ENCODE measurements at places on chromosomes 12 and 14.

- DNase-seq = no peak
Observed at GRCh38 chr12:117521867-117522266, 160.4 kb upstream of the NOS1 start.

DNA sequence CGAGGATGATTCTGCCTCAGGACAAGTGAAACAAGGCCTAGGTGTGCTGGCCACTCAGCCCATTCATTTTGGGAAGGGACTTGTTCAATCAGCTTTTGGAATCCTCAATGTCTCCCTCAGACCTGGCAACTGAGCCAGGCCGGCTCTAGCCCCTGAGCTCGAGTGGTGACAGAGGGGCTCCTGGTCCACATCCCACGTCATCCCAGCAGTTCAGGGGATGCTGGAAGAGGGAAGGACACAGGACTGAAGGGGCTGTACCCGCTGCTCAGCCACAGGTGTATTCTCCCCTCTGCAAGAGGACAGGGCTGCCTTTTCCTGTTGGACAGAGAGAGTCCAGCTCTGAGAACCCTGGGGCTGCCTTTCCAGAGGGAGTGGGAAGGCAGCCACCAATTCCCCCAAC, 244.6 kb upstream of the SFSWAP start:
- no peak for DNase-seq

- DNase-seq = peak; percentile 1
Observed at GRCh38 chr12:74646831-74647230, 109.2 kb downstream of the ATXN7L3B start.

GRCh38 chr14:99880651-99881420, 87.6 kb downstream of the EML1 start:
- DNase-seq = peak; percentile 35

DNA sequence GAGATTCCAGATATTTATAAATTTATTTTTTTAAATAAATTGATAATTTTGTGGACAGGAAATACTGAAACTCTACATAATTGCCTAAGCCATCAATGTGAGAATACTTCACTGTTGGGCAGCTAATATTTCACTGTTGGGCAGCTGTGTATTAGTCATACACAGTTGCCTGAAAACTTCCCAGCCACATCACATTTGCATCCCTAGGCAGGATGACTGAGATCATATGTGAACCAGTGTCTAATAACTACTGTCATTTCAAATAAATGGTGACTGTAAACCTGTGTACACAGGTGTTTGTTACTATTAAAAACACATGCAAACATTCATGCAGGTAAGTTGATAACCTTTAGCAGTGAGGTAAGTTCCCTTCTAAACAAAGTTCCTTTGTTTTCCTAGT, 43.9 kb downstream of the TMTC3 start:
- DNase-seq = peak; percentile 68

DNA sequence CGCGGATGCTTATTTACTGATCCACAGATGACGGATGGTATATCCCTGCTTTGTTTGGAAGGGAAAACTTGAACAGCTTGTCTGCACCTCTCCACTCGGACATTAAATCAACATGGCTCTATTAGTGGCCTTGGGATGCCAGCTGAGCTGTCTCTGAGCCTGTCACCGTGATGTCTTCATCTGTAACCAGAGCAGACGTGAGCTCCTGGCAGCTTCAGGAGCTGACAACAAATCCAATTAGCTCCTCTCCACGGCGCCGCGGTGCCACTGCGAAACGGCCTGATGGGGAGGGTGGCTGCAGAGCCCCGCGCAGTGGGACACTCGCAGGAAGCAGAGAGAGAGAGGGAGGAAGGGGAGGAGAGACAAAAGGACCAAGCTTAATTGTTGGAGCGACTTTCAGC, 112.3 kb downstream of the PAPOLA start:
- no peak for DNase-seq

DNA sequence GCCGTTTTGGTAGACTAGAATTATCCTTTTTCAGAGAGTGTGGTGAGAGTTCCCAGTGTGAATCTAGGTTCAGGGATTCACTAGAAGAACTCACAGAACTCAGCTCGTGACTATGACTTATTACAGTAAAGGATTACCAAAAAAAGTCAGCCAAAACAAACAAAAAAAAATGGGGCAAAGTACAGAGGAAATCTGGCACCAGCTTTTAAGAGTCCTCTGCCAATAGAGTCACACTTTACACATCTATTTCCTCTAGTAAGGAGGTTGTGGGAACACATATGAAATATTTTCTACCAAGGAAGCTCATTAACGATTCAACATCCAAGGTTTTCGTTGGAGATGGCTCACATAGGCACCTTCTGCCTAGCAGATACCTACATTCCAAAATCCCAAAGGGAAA, 28.2 kb downstream of the TSPAN19 start:
- DNase-seq = peak; percentile 4

DNA sequence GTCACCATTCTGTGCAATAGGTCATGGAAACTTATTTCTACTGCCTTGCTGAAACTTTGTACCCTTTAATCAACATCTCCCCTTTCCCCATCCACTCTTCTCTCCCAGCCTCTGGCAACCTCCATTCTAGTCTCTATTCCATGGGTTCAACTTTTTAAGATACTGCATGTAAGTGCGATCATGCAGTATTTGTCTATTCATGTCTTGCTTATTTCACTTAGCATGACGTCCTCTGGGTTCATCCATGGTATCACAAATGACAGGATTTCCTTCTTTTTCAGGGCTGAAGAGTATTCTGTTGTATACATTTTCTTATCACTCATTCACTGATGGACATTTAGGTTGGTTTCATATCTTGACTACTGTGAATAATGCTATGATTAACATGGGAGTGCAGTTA, 222.4 kb downstream of the PAX9 start:
- DNase-seq = no peak
